ENCODE measurements at places on chromosomes 2 and 18. TPM values are rescaled to one million over a fixed set of nuclear protein-coding genes. Genes with fewer than 3 reads are reported as not detected.

DNA sequence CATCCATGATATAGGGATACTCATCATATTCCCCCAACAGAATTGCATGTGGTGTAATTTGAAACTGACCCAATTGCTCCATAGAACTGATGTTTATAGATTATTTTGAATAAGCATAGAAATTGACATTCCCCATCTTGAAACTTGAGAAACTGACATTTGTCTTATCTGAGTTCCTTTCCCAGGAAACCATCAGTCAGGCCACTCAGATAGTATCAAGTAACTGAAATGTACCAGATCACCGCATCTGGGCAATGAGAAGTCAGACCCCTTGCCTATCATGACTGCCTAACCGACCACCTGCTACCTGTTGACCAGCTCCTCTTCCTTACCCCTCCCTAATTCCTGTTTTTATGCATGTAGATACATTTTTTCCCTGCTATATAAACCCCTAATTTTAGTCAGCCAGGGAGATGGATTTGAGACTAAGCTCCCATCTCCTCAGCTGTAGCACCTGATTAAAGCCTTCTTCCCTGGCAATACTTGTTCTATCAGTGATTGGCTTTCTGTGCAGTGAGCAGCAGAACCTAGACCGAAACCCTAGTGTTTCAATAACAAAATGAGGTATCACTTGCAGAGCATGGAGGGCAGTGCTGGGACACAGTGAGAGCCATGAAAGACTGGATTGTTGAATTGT is 274.5 kb downstream of the LPIN1 start:
- DNase-seq = no peak

Gene C1QL2
- total RNA-seq = not detected

Gene PSTPIP2
- 11.5 TPM for total RNA-seq

- DNase-seq = no peak
These were observed 11.4 kb downstream of the RDH14 start for GRCh38 chr2:18549083-18549482.

GRCh38 chr18:61765097-61765496 is 127.7 kb downstream of the RNF152 start:
- no peak for DNase-seq

DNA sequence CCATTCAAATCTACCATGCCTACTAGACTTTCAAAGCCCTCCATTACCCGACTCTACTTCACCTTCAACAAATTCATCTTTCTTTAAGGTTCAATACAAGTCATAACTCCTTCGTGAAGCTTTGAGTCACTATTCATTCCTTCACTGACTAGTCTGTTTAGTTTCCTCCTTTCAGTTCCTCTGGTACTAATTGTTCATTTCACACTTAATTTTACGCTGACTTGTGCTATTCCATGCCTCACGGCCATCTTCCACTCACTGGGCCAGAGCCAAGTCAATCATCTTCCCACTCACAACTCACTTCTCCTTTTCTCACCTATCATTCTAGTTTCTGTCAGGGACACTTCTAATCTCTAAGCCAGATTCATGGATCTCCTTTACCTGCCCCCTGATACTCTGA is 136.2 kb downstream of the MTX2 start:
- DNase-seq = no peak

GRCh38 chr2:28986429-28986828 is 5.3 kb downstream of the TOGARAM2 start:
- DNase-seq = no peak

DNA sequence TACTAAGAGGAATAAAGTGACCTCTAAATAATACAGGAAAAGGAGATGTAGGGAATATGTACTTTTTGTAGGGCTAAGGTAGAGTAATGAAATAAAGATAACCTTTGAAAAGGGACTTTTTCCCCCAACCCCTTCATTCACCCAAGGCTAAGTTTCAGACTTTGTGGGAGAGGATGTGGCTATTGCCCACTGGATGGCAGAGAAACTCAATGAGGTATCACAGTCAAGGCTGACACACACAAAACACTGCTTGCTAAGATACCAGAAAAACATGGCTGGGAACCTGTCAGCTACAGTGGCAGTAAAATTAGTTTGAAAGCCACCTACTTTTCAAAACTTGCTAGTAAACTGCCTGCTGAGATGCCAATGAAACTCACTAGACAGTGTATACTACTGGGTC is 158.8 kb upstream of the WDSUB1 start:
- no peak for DNase-seq

GRCh38 chr2:230144355-230144754 is 75.4 kb downstream of the SP110 start:
- DNase-seq = no peak

DNA sequence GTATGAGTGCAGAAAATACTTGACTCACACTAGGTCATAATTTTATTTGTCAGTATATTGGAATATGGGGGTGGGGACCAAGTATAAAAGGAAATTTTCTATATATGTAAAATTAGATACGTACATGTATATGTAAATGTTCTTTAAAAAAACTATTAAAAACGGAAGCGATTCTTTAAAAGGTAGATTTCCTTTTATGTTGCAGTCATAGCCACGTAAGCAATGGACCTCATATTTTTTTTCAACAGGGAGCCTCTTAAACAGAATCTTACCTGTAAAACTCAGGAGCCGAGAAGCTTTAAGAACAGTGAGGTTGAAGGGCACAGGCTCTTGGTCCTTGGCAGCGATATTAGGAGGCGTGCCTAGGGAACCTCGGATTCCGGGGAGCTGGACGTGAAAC is 3.3 kb downstream of the RHBDD1 start:
- DNase-seq = no peak

Gene TCF23
- total RNA-seq = not detected

DNA sequence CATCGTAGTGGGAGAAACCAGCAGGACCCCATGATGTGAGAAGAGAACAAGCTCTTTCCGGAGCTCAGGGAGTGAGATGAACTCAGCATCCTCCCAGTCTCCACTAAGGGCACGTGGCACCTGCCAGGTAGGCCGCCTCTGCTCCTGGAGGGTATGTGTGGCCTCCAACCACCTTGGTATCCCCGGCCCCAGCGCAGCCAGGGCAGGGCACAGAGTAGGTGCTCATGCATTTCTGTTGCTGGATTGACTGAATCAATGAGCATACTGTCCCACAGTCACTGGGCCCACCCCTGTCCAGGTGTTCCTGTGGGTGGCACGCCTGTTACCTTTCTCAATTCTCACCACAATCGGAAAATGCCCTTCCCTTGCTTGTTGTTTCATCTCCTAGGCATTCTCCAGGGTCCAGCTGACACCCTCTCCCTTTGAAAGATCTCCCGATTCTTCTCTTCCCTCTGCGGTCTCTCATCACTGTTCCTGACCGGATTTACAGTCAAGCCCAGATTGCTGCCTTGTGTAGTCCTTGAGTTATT is 138.5 kb upstream of the SMAD2 start:
- no peak for DNase-seq

DNA sequence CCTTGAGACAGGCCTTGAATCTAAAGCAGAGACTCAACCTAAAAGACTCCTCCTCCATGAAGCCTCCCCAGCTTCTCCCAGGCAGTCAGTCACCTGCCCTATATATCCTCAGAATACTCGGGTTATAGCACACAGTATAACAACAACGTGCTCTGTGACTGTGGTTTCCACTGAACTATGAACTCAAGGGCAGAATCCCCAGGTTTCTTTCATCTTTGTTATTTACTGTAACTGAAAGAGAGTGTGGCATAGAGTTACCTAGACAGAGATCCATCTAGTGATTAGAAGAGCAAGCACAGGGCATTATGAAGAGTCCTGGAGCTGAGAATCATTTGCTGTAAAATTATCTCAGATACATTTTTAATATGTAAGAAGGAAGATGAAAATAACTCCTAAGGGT is 281.6 kb upstream of the ZNF521 start:
- no peak for DNase-seq

Gene CEBPZOS
- 49.8 TPM for total RNA-seq

Gene CNOT11
- 57.9 TPM for total RNA-seq

Gene DES
- total RNA-seq = not detected

- peak; percentile 77 for DNase-seq
These were observed 140.3 kb downstream of the RPIA start for GRCh38 chr2:88831792-88832248.

DNA sequence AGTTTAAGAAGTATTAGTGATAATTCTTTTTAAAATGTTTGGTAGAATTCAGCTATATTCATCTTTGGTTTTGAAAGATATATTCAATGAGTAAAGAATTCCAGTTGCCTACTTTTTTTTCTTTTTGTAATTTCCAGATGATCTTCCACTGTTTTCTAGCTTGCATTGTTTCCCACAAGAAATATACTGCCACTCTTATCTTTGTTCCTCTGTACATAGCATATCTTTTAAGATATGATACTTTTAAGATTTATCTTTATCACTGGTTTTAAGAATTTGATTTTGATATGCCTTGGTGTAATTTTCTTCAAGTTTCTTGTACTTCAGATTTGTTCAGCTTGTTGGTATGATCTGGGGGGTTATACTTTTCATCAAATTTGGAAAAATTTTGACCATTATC is 374.4 kb downstream of the PLCL1 start:
- DNase-seq = no peak

Gene MCFD2
- total RNA-seq = 42.0 TPM

Gene HSPD1
- total RNA-seq = 1,138 TPM

Gene REG1B
- total RNA-seq = not detected

DNA sequence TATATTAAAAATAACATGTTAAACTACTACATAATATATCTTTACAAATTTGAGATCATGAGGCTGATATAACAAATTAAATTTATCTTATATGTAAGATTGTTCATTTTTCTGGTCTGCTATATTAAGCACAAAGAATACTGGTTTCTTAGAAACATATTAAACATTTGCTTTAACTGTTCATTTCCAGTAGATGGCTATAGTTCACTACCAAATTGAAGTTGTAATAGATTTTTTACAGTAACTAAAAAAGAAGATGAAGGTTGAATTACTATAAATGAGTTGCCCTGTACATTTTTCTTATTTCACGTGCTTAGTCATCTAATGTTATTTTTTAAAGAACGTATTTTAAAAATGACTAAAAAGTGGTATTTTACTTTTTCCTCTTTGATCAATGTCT is 57.0 kb downstream of the ZNF407 start:
- DNase-seq = no peak

Gene CHPF
- total RNA-seq = 17.1 TPM

Gene ASB18
- not detected for total RNA-seq

Gene SULT1C4
- total RNA-seq = not detected

Gene HJURP
- total RNA-seq = 111 TPM

DNA sequence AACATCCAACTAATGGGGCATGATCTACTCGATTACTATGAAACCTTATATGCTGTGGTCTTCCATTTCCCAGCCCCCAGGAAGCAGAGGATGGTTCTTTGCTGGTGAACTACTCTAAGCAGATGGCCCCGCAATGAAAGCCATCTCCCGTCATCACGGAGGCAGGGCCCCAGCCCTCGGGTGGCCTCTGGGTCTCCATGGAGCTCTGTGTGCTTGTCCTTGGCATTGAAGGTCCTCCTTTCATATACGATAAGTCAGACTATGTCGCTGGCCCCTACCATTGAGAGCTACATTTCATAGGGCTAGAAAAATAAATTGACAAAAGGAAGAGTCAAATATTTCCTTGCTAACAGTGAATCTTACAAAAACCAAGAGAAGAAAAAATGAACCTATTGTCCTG is 416.8 kb downstream of the CMPK2 start:
- no peak for DNase-seq

GRCh38 chr2:45612285-45612684 is 1.2 kb upstream of the SRBD1 start:
- DNase-seq = no peak

DNA sequence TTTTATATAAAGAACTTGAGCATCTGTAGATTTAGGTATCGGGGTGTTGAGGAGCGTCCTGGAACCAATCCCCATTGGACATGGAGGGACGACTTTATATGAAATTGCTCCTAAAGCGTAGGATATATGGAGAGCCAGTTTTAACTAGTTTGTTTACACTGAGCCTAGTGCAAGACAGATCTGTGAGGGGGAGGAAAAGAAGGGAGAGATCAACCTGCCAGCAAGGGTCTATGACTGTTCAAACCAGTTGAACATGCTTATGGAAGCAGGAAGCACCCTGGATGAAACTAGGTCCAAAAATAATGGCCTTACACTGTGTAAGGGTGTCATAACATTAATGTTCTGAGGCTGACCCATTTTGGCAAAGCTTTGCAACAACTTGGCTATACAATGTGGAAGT is 34.0 kb upstream of the SLC40A1 start:
- no peak for DNase-seq

- DNase-seq = no peak
These were observed 77.4 kb upstream of the LDLRAD4 start for GRCh38 chr18:13141209-13141608.

GRCh38 chr2:186653511-186653910 is 40.3 kb upstream of the FAM171B start:
- DNase-seq = no peak

Gene DUSP2
- 248 TPM for total RNA-seq

Gene MARCHF4
- not detected for total RNA-seq

GRCh38 chr2:27627963-27628766 is 647 bp downstream of the CCDC121 start:
- DNase-seq = peak; percentile 45

GRCh38 chr18:26215247-26215970 is 10.8 kb upstream of the TAF4B start:
- peak; percentile 72 for DNase-seq

Gene LCT
- 0.16 TPM for total RNA-seq

- peak; percentile 52 for DNase-seq
These were observed 96.2 kb upstream of the SNTG2 start for GRCh38 chr2:854460-854859.

GRCh38 chr2:106816974-106817373 is 69.0 kb downstream of the ST6GAL2 start:
- no peak for DNase-seq

GRCh38 chr2:196544906-196545433 is 94.5 kb upstream of the CCDC150 start:
- no peak for DNase-seq

DNA sequence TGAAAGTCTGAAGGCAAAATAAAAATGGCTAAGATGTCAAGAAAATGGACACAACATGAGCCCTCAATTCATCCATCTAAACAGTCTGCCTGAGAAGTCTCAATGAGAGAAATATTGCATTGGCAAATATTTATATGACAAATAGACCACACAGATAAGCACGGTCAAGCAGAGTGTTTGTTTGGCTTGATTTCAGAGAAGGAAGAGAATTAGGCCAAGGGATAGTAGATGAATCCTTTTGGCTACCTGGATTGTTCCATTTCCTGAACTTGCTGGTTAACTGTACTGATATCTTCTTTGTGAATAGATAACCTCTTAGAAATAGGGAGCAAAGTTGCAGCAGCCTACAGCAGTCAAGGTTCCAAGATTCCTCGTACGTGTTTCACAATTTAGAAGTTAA is 129.6 kb downstream of the RBMS1 start:
- DNase-seq = no peak

GRCh38 chr2:132937629-132938028 is 267.6 kb upstream of the LYPD1 start:
- no peak for DNase-seq

DNA sequence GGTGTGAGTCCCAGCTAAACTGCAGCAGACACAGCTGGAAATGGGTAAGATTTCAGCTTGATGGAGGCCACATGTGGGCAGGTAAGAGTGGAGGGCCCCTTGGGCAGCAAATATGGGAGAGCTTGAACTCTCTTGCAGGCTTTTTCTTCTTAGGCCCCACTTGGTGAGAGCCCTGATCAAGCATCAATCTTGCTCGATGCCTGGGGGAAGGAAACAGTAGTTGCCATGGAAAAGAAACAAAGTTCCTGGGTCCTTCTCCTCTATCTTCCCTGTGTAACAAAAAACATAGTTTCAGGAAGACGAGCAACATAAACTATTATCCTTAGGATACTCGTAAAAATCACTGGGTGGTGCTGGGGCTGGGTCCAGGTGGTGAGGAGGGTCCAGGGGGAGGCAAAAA is 42.9 kb downstream of the KIAA1328 start:
- no peak for DNase-seq

Gene LIMS4
- total RNA-seq = 0.16 TPM

Gene PRKAG3
- total RNA-seq = not detected

Gene SEH1L
- total RNA-seq = 100 TPM
